Right forelimb (tissue), 1 donor: ENCODE measurements at places on chromosomes 12 and 14.

DNA sequence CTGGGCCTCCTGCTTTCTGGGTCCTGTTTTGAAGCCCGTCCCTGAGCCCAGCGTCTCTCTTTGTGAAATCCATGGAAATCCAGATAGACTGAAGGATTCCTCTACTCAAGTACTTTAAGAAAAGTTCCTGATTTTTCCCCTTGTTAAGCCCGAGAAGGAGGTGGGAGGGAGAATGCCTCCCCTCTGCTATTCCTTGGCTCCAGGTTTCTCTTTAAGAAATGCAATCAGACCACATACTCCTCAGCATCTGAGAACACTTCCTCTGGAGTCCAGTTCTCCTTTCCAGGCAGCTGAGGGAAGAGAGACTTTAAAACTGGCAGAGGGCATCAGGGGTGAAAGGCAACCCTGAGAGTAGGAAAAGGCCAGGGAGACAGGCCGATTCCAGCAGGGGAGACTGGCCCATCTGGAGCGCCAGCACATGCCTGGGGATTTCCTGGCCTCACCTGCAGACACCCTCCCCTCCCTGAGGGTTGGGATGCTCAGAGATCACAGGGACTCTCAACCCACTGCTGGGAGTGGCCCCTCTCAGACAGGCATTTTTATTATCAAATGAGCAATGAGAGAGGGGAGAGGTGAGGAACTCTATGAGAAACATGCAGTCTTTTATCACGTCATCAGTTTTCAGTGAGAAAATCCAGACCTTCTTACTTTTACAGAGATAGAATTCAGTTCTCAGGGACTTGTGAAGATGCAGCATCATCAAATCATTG lies 2.0 kb upstream of the EMP1 start:
- DNase-seq = no peak

DNA sequence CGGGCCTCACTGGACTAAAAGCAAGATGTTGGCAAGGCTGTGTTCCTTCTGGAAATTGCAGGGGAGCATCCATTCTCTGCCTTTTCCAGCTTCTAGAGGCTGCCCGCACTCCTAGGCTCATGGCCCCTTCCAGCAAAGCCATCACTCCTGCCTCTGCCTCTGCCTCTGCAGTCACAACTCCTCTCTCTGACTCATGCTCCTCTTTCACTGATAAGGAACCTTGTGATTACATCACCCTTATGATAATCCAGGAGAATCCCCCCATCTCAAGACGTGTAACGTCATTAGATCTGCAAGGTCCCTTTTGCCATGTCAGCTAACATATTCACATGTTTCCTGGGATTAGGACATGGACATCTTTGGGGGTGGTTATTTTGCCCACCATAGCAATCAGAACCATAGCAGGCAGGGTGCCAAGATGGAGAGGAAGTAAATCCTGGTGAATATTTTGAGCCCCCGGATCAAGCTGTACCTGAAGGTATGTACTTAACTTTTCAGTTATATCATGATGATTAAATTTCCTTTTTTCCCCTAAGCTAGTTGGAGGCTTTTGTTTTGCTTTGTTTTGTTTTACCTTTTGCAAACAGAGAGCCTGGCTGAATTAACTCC lies 123.6 kb downstream of the SCARB1 start:
- DNase-seq = no peak

- DNase-seq = no peak
Measured at GRCh38 chr14:101115652-101116051, 212.1 kb upstream of the RTL1 start.

DNA sequence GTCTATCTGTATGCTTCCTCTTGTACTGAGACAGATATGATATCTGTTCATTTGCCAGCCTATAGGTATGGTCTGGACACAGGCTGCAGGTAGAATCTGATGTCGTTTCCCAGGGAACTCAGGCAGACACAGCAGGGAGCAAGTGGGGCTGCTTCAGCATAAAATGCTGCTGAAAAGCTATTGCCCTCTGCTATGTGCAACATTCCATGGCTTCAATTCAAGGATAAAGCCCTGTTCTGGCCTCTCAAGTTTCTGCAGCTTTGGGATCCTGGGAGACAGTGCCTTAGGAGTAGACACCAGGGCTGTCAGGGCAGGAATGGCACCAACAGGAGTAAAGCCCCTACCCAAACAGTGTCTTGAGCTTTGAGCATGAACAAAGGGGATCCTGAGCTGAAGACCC lies 173.5 kb downstream of the SLC41A2 start:
- DNase-seq = no peak

GRCh38 chr12:86249851-86250250 lies 6.3 kb downstream of the MGAT4C start:
- no peak for DNase-seq

DNA sequence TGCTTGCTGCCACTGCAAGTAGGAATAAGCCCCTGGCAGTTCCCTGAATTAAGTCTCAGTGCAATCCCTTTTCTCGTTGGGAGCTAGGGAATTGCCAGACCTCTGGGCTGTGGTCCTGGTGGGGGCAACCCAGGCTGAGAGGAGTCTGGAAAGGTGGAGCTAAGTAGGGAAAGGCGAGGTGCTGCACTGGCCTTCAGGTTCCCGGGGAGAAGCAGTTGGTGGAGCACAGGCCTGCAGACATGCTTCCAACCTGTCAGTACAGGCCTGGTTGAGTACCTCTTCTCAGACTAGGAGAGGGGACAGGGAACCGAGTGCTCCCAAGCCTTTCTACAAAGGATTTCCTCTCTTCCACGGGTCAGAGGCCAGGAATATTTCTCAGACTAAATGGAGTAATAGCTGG lies 1.5 kb downstream of the NRIP2 start:
- DNase-seq = no peak

- DNase-seq = no peak
Measured at GRCh38 chr12:69570000-69570516, 15.2 kb upstream of the CCT2 start.

DNA sequence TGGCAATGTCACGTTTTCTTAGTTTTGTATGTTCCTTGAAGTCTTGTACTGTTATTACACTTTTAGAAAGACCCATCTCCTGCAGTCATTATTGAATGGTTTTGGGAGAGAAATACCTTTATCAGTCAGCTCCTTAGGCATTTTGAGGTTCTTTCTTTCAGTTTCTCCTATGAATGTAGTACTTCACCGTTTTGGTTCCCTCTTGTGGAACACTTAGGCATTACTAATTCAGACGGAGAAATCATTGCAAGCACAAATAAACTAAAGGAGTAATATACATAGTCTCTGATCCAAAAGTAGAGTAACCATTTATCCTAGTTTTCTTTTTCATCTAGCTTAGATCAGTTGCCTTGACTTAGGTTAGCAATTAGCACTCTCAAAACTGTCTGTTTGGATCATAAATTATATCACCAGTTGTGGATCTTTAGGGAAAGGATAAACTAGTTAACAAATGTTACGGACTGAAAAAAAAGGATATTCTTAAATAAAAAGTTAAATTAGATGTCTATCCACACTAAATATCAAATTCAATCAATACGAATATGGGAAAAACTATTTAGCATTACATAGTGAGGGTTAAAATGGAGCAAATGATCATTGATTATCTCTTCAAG lies 1538.3 kb upstream of the SEL1L start:
- no peak for DNase-seq

DNA sequence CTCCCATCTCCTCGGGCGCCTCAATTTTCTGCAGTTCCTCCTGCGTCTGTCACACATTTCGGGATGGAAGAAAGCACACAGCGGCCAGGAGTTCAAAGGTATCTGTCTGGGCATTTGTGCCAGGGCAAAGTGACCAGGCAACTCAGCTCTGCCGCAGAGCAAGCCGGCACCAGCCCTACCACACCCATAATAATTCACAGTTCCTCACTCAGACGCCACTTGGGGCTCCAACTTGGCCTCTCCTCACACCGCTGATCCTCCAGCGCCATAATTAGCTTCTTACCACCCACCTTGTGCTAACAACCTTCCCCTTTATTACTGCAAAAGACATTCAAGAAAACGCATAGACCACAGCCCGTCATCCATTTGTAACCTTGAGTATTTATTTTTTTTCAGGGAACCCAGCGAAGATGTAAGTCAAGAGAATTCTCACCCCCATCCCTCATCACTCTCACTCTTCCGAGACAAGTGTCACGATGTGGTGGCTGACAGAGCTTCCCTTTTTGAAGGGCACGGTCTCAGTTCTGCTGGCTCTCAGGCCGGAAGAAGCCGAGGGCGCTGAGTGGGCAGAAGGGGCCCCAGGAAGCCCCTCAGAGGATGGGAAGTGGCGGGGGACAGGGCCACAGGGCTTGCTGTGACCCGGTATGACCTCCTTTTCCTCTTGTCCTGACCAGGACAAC lies 25.2 kb upstream of the NCOR2 start:
- DNase-seq = no peak

DNA sequence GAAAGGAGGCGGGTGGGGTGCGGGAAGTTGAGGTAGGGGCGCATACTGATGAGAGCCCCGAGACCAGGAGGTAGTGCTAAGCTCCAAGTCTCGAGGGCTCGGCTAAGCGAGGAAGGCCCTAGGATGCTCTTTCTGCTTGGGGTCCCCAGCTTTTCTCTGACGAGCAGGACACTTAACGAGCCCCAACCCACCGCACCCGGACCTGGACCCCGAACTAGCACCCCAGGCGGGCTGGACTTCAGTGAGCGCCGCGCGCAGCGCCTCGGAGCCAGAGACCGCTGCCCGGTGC lies 4.7 kb upstream of the C1QL4 start:
- no peak for DNase-seq

DNA sequence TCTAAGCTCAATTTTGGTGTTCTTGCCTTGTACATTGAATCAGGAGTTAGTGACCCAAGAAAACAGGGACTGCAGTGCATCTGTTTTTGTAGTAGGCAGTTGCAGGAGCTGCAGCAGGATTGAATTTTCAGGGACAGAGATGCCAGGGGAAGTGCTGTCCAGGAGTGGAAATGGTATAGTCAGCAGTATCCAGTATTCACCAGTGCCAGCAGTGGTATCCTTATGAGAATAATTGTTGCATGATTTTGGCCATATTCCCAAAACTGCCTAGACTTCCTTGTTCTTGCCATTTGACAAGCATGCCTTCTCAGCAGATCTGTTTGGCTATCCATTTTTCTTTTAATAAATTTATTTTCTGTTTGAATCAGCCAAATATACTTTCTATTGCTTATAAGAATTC lies 18.6 kb upstream of the ABCD2 start:
- no peak for DNase-seq

GRCh38 chr14:34498684-34499412 lies 36.8 kb upstream of the SPTSSA start:
- no peak for DNase-seq

DNA sequence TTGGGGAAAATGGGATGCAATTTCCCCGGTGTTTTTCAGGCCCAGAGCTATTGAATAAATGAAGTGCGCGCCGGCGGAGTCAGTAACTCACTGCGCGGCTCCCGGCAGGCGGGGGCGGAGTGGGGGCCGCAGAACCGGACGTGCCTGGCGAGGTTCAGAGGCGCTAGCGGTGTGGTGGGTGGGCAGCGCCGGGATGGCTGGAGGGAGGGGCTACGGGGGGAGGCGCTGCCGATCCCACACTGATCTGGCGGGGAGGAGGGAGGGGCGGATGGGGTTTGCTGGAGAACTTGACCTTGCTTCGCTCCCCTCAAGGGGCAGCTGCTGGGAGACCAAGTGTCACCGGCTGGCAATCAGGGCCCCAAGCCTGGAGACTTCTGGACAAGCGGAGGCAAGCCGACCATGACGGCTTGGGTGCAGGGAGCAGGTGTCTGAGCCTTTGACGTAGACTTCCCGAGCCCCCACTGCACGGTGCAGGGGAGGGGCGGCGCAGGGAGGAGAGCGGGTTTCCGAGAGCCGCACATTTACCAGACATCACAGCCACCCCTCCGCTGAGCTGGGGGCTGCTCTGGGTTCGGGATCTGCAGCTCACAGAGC lies 174.1 kb upstream of the RTL1 start:
- DNase-seq = peak; percentile 64

GRCh38 chr12:32139064-32139421 lies 32.4 kb downstream of the BICD1 start:
- no peak for DNase-seq

GRCh38 chr14:90628825-90629224 lies 187.4 kb downstream of the TTC7B start:
- DNase-seq = no peak

DNA sequence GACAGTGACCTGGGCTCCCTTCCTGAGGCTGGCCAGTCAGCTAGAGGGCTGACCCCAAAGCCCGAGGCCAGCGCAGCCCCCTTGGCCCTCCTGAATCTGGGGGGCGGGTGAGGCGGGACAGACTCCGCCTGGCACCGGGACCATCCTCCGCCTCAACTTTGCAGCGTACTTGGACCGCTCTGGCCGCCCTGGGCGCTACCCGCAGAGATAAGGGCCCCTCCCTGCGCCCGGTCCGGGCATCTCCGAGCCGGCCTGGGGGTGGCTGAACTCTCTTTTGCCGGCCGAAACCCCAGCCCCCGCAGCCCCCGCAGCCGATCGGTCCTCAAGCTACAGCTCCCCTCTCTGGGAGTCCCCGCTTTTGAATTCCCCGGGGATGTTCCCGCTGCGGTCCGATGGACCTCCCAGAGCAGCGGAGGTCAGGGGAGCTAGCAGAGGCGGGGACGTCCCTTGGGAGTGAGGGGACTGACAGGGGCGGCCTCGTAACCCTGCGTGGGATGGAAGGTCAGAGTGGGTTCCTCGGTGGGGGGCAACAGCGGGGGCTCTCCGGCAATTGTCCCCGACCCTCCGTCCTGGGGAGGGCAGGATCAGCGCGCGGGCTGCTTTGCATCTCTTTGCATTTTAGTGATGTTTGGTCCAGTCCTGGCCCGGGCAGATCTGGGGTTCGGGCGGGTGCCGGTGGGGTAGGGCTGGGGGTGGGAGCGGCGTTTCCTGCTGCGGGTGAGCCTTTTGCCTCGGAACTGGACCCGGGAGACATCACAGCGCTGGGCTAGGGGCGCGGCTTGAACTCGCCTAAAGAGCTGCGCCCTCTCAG lies at the start of gene CRIP1:
Gene CRIP1, plus strand, starts transcription at position 724 of the 811 bp plus-strand sequence. CDS start 374 bp downstream, outside the sequence.
- DNase-seq = no peak

- DNase-seq = no peak
Measured at GRCh38 chr14:66782853-66783252, 274.9 kb downstream of the GPHN start.

- no peak for DNase-seq
Measured at GRCh38 chr14:50631408-50631821, 36.7 kb downstream of the SAV1 start.

GRCh38 chr12:109762071-109762672 lies 48.5 kb downstream of the FAM222A start:
- peak; percentile 29 for DNase-seq

DNA sequence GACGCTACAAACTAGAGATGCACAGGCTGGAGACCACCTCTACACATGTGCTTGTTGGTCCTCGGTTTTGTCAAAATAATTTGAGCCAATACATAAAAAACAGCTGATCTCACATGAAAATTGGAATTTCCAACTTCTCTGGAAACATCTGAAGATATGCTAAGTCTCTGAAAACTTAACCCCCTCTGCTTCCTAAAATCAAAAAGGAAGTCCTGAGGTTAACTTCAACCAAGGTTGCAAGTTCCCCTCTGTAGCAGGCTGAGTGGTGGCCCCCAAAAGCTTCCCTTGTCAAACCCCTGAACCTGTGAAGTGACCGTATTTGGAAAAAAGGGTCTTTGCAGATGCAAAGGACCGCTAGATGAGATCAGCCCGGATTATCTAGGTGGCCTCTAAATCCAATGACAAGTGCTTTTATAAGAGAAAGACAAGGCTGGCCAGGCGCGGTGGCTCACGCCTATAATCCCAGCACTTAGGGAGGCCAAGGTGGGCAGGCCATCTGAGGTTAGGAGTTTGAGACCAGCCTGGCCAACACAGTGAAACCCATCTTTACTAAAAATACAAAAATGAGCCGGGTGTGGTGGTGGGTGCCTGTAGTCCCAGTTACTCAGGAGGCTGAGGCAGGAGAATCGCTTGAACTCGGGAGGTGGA lies 32.0 kb upstream of the VPS37B start:
- no peak for DNase-seq
